Lower leg skin (tissue), 4 donors: ENCODE measurements at places on chromosomes 5 and 9. TPM values are rescaled to one million over a fixed set of nuclear protein-coding genes. Genes with fewer than 3 reads are reported as not detected.

Gene SPATA24
- total RNA-seq: not detected

Gene PCDHGA6
- total RNA-seq: 3.6 TPM

Gene ANGPTL2
- 10.5 TPM for total RNA-seq

Gene ENHO
- total RNA-seq: 0.91 TPM
